ENCODE measurements at places on chromosomes 13 and 19.
A peak's percentile ranks its signal among the peaks of the same experiment; 100 is the strongest.

DNA sequence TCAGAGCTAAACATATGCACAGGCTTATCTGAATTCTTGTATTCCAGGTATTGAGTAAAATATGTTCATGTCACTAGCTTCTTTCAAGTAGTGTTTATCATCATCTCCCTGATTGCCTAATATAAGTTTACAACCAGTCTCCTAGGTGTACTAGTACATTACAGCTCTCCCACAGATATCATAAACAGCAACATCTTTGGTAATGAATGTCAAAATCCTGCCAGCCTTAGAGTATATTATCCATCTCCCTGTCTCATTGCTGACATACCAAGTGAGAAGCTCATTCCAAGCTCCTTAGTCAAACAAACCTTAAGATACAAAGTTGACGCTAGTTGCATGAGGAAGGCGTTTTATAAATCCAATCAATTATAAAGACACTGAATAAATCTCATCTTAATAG is 689.1 kb upstream of the GPC6 start:
- H3K36me3 ChIP-seq: no peaks in the 10 kb centered on the region
- no peak overlapping the region for H3K4me3 ChIP-seq
- H3K27ac ChIP-seq: no peak overlapping the region
- no peak for DNase-seq

GRCh38 chr13:48334534-48335127 is 31.1 kb downstream of the RB1 start:
- H3K27ac ChIP-seq: no peak overlapping the region
- H3K4me1 ChIP-seq: no peaks in the 10 kb centered on the region
- no peaks in the 10 kb centered on the region for H3K36me3 ChIP-seq
- DNase-seq: no peak
- H3K27me3 ChIP-seq: no peaks in the 10 kb centered on the region
- no peak overlapping the region for H3K4me3 ChIP-seq

DNA sequence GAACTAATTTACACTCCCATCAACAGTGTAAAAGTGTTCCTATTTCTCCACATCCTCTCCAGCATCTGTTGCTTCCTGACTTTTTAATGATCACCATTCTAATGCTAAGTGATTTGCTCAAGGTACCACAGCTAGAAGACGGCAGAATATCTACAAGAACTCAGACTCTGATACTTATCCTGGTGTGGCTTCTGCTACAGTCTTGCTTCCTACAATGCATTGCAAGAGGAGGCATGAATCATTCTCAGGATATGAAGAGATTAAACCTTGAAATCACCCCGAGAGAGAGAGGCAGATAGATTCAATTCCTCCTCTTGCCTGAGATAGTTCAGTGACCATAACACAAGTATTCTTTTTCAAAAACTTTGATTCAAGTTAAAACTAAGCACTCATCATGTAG is 306.4 kb downstream of the TBC1D4 start:
- no peak for DNase-seq
- no peak overlapping the region for H3K4me3 ChIP-seq
- H3K4me1 ChIP-seq: peaks cover 1% of the 10 kb centered on the region
- no peaks in the 10 kb centered on the region for H3K27me3 ChIP-seq

GRCh38 chr19:58382997-58383603 is 2.3 kb upstream of the ZNF837 start:
- H3K4me3 ChIP-seq: no peak overlapping the region
- peaks cover 22% of the 10 kb centered on the region for H3K4me1 ChIP-seq
- no peak overlapping the region for H3K27ac ChIP-seq
- H3K27me3 ChIP-seq: no peaks in the 10 kb centered on the region
- peaks cover 3% of the 10 kb centered on the region for H3K36me3 ChIP-seq
- DNase-seq: no peak

DNA sequence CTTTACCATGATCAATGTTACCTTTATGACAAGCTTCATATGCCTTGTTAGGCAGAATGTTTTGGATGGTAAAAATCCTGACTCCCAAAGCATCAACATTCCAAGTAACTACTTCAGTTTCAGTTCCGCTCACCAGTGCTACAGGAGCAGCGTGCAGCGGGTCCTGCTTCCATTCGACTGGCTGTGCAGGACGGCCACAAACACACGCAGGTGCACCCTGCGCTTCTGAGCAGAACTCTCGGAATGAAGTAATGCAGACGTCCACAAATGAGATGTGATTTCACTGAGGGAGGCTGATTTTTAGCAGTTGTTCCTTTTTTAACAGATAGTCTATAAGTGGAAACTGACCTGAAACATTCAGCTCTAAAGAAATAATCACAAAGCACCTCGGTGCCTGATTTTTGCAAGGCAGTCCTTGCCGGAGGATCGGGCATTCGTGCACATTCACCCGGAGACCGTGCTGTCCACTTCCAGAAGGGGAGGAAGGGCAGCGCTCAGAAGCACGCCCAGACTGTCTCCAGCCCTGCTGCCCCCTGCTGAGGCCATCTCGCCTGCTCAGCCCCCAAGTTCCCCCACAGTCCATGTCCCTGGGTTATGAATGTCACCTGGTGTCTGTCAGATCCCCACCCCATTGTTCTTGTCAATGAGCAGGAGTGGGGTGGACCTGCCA is 85.8 kb downstream of the RAB20 start:
- H3K27ac ChIP-seq: no peak overlapping the region
- H3K36me3 ChIP-seq: peaks cover 96% of the 10 kb centered on the region

- no peak for DNase-seq
- no peak overlapping the region for H3K27ac ChIP-seq
- no peaks in the 10 kb centered on the region for H3K36me3 ChIP-seq
Observed at GRCh38 chr19:32519023-32519422, 62.0 kb upstream of the PDCD5 start.

- peak overlapping the region; percentile 38 for H3K4me3 ChIP-seq
- H3K36me3 ChIP-seq: no peaks in the 10 kb centered on the region
- DNase-seq: no peak
- peaks cover 4% of the 10 kb centered on the region for H3K4me1 ChIP-seq
- H3K27ac ChIP-seq: no peak overlapping the region
Observed at GRCh38 chr19:2484178-2484937, 8.4 kb downstream of the GADD45B start.

DNA sequence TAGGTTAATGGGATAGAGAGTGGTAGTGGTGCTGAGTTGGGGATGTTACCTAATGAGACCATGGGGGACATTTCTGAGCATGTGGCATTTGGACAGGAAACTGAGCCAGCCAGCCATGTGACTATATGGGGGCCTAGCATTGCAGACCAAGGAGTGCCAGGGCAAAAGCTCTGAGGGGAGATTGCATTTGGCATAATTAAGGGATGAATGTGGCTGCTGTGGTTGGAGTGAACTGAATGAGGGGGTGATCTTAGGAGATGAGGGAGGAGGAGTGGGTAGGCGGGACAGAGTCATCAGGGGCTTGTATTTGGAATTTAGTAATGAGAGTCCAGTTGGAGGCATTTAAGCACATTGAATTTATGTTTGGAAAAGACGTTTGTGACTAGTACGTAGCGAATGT is 6.6 kb downstream of the PCCA start:
- H3K36me3 ChIP-seq: peaks cover 7% of the 10 kb centered on the region
- DNase-seq: no peak
- H3K27ac ChIP-seq: no peak overlapping the region
- H3K4me1 ChIP-seq: no peaks in the 10 kb centered on the region
- H3K27me3 ChIP-seq: no peaks in the 10 kb centered on the region
- no peak overlapping the region for H3K4me3 ChIP-seq

GRCh38 chr19:38063928-38064327 is 156.9 kb downstream of the SIPA1L3 start:
- no peak for DNase-seq
- no peaks in the 10 kb centered on the region for H3K36me3 ChIP-seq
- peaks cover 8% of the 10 kb centered on the region for H3K4me1 ChIP-seq
- no peak overlapping the region for H3K27ac ChIP-seq
- H3K27me3 ChIP-seq: no peaks in the 10 kb centered on the region

DNA sequence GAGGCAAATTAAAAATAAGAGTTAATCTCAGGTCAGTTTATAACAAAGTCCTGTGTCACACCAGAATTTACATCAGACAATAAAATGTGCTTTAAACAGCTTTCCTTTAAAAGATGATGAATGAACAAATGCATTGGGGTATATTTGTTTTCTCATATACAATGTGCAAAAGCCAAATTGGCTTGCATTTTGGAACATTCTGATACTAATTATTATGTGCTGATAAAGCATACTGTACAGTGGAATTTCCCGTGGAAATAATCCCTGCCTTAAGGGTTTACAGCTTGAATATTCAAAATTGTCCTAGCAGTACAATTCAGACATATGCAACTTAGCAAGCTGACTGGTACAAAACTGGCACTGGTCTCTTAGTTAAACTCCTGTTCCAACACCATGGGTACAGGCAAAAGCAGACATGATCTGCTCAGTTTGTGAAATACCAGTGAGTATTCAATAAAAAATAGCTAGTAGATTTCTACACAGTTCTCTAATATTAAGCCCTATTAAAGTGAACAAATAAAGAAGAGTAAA is 373.4 kb downstream of the SLITRK1 start:
- no peaks in the 10 kb centered on the region for H3K4me1 ChIP-seq
- no peak overlapping the region for H3K4me3 ChIP-seq
- H3K36me3 ChIP-seq: no peaks in the 10 kb centered on the region
- no peak for DNase-seq
- no peaks in the 10 kb centered on the region for H3K27me3 ChIP-seq
- no peak overlapping the region for H3K27ac ChIP-seq

DNA sequence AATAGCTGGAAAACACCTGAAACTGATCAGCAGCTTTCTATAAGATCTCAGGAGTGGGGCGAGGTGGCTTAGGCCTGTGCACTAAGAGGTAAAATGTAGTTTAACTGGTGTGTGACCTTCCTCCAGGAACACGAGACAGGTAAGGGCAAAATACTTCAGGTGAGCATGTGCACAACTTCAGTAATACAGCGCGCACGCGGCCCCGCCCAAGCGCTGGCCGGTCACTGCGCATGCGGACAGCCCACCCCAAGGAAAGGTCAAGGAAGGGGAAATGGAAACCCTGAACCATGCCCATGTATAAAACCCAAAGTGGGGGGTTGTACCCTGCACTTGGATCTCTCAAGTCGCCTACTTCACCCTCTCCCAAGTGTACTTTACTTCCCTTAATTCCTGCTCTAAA is 49.4 kb upstream of the ARHGEF7 start:
- peaks cover 10% of the 10 kb centered on the region for H3K27me3 ChIP-seq
- H3K36me3 ChIP-seq: no peaks in the 10 kb centered on the region
- no peak overlapping the region for H3K27ac ChIP-seq
- H3K4me1 ChIP-seq: peaks cover 3% of the 10 kb centered on the region

DNA sequence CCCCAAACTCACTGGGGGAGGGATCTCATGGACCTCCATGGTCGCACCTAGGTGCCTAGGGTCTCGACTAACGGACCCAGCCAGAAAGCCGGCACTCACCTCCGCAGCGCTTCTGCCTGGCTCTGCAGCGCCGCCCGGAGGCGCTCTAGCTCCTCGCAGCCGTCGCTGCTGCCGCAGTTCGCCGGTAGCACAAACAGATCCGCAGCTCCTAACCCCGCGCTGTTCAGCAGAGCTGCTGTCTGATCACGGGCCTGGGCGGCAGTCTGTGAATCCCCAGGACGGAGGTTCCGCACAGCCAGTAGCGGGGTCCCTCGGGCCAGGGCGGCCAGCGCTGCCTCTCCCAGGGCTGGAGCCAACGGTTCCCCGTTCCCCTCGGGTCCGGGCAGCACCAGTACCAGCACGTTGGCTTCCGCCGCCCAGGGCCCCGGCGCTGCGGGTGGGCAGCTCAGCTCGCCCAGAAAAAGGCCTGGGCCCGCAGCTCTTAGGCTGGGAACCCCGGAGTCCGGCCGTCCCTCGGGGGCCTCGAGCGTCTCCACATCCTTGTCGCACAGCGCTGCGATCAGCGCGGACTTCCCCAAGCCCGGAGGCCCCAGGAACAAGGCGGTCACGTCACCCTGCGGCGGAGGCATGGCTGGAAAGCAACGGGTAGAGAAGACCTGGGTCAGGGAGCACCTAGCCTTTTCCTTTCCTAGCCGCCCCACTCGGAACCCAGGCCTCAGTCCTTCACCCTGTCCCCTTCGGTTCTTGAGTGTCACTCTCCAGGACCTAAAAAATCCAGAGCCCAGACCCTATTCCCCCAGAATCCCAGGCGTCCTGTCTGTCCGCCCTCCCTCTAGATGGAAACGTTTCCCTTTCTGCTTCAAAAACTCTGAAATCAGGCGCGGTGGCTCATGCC is 977 bp downstream of the IRGQ start:
- H3K27me3 ChIP-seq: no peaks in the 10 kb centered on the region
- peaks cover 8% of the 10 kb centered on the region for H3K4me1 ChIP-seq
- peaks cover 31% of the 10 kb centered on the region for H3K36me3 ChIP-seq
- DNase-seq: peak; percentile 53
- H3K27ac ChIP-seq: no peak overlapping the region
- peak overlapping the region; percentile 83 for H3K4me3 ChIP-seq

GRCh38 chr19:29741776-29742175 is 26.7 kb upstream of the C19orf12 start:
- H3K4me1 ChIP-seq: no peaks in the 10 kb centered on the region
- no peak overlapping the region for H3K4me3 ChIP-seq
- no peak for DNase-seq
- H3K36me3 ChIP-seq: no peaks in the 10 kb centered on the region
- H3K27me3 ChIP-seq: peaks cover 11% of the 10 kb centered on the region
